Epithelial cell of proximal tubule (primary cell): ENCODE measurements at places on chromosomes 5 and 9.

DNA sequence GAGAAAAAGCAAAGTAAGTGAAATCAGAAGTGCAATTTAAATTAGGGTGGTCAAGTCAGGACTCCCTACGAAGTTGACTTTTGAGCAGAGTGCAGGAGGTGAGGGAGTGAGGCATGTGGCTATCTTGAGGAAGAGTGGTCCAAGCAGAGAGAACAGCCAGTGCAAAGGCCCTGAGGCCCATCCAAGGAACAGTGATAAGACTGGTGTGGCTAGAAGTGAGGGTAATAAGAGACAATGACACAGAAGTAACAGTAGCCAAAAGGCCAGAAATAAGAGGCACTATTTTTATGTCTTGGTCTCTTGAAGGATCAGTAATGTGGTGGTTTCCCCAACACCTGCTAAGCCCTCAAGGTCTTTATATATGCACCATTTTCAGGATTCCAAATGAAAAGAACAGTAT is 120.4 kb downstream of the SLC1A3 start:
- DNase-seq, result no peak

DNA sequence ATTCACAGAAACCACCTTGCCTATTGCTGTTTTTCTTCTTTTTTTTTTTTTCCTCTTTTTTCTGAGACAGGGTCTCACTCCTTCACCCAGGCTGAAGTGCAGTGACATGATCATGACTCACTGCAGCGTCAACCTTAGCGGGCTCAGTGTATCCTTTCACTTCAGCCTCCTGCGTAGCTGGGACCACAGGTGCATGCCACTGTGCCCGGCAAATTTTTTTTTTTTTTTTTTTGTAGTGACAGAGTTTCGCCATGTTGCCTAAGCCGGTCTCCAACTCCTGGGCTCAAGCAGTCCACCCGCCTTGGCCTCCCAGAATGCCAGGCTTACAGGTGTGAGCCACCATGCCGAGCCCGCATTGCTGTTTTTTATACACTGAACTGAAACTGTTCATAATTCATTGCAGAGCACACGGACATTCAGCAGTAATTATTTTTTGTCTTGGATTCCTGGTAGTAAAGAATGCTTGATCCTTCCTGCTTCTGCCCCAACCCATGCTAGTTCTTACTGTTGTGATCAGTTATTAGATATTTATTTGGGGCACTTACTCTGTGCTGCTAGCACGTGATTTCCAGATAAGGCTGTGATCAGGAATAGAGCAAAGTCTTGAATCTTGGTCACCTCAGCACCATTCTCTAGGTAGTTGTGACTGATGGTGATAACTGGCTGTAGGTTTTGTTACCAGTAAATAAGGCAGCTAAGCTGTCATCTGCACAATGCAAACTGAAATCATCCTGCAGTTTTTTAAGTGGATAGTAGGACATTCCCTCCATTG is 14.0 kb downstream of the MAP3K1 start:
- no peak for DNase-seq

DNA sequence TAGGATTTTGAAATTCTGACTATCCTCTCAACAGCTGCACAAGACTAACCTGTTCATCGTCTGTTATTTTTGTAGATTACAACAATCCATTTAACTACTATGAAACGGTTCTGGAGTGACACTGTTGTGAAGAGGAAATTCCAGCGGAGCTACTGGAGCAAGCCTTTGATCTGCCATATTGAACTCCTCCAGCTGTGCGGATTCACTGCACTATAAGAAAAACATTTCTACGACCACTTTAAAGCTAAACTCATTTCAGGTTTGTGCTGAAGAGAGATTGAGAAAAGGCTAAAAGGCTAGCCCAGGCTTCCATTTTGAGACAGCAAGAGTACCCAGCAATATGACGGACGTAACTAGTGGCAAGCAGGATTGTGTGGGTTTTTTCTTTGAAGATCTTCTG is 104.9 kb upstream of the ANKH start:
- no peak for DNase-seq

DNA sequence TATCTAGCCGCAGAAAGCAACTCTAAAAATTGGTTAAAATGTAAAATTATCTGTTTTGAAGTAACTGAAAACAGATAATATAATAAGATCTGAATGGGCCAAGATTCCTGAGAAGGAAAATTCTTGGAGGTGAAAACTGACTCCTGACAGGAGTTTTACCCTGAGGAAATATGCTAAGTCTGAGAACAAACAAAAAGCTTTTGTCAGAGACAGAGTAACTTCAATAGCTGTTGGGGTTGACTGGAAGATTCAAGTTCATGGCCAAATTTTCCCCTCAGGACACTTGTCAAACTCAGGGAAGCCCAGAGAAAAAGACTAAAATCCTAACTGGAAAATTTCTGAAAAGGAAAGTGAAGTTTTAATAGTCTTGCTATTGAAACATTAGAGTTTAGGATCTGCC is 5.7 kb downstream of the PCDHB4 start:
- no peak for DNase-seq

DNA sequence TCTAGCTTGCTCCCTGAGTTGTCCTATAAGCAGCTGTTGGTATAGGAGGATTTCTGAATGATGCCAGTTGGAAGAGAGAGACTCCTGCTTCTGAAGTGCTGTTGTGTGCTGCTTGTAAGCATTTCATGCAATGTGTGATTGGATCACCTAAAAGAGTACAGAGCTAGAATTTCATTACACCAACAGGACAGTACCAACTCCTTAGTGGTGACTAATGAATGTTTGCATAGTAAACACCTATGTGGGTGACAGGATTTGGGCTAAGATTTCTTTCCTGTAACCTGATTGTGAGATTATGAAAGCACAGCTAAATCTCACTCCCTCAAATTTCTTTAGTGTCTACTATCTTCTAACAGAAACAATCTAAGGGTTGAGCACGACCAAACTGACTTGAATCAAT is 67.0 kb downstream of the GCNT1 start:
- DNase-seq, result no peak

GRCh38 chr5:180208435-180209081 is 453 bp downstream of the RASGEF1C start:
- DNase-seq, result no peak

GRCh38 chr5:15794052-15794985 is 294.3 kb downstream of the FBXL7 start:
- no peak for DNase-seq

- no peak for DNase-seq
Measured at GRCh38 chr5:58069846-58070245, 390.0 kb downstream of the PLK2 start.

GRCh38 chr9:79812099-79812498 is 240.3 kb downstream of the TLE4 start:
- no peak for DNase-seq

DNA sequence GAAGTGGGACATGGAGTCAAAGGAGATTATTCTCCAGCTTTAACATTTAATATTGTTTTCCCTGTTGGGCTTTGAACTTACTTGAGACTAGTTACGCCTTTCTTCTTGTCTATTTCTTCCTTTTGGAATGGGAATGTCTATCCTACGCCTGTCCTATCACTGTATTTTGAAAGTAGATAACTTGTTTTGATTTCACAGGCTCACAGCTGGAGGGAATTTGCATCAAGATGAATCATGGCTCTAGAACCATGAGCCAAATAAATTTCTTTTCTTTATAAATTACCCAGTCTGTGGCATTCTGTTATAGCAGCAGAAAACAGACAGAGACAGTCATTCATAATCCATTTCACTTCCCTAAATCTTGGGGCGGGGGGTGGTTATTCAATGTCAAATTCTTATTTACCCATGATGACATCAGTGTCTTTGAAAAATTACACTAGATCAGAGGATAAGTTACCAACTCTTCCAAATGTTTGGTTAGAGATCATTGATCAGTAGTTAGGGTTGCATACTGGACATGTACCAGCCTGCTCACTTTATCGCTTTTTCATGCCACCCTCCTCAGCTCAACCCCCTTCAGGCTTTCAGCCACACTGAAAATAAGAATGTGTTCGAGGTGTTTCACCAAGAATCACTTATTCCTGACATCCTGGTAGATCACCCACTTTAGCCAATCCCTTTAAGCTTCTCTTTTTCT is 419.6 kb upstream of the PIK3R1 start:
- DNase-seq, result no peak

- DNase-seq, result no peak
Measured at GRCh38 chr9:15221746-15222145, 85.3 kb downstream of the TTC39B start.

- DNase-seq, result no peak
Measured at GRCh38 chr9:91676046-91676445, 252.4 kb upstream of the NFIL3 start.

GRCh38 chr5:142016556-142016955 is 3.7 kb upstream of the GNPDA1 start:
- no peak for DNase-seq

- DNase-seq, result no peak
Measured at GRCh38 chr9:99286536-99286935, 64.5 kb downstream of the SEC61B start.

- no peak for DNase-seq
Measured at GRCh38 chr5:15384581-15384980, 115.4 kb upstream of the FBXL7 start.

- peak; percentile 71 for DNase-seq
Measured at GRCh38 chr5:72441862-72442540, 65.2 kb downstream of the ZNF366 start.

GRCh38 chr5:178334861-178335260 is 102.3 kb upstream of the PHYKPL start:
- no peak for DNase-seq

DNA sequence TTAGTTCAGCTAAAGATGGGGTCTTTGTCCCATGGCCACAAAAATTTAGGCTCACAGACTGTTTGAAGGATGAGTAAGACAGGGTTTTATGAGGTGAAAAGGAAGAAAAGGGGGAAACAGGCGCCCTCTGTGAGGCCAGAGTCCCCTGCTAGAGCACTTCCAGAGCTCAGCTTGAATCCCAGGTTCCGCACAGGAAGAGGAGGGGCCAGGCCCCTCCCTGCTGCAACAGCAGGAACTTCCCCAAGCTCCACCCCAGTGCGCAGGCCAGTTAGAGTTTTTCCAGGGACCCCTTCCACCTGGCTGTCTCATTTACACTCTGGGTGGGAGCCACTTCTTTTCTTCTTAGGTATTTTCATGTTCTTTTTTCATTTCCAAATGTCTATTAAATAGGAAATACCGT is 480.8 kb downstream of the PSAT1 start:
- DNase-seq, result no peak
